Right lobe of liver (tissue), 6 donors: ENCODE measurements at places on chromosomes 3 and 15.

GRCh38 chr3:143975554-143976152 is 4.0 kb downstream of the DIPK2A start:
- no peak for DNase-seq

- no peak for DNase-seq
Observed at GRCh38 chr3:109191421-109191820, 54.9 kb downstream of the C3orf85 start.

- DNase-seq: no peak
Observed at GRCh38 chr3:160224256-160224655, 966 bp upstream of the C3orf80 start.

DNA sequence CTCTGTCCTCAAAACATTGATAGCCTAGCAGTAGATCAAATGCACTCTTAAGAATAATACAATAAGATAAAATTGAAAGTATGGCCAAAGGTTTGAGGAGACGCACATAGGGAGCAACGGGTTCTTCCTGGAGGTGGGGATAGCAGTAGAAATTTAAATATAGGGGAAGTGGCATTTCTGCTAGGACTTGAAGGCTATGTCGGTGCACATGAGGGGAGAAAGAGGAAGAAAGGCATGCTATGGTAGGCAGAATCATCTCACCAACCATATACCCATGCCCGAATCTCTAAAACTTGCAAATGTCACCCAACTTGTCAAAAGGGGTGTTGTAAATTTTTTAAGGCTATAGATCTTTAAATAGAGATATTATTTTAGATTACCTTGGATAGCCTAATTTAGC is 735.1 kb upstream of the LMCD1 start:
- no peak for DNase-seq

GRCh38 chr3:42846685-42847522 is 28.8 kb downstream of the CYP8B1 start:
- DNase-seq: no peak

- DNase-seq: no peak
Observed at GRCh38 chr3:122025296-122025695, 3.2 kb upstream of the ILDR1 start.

DNA sequence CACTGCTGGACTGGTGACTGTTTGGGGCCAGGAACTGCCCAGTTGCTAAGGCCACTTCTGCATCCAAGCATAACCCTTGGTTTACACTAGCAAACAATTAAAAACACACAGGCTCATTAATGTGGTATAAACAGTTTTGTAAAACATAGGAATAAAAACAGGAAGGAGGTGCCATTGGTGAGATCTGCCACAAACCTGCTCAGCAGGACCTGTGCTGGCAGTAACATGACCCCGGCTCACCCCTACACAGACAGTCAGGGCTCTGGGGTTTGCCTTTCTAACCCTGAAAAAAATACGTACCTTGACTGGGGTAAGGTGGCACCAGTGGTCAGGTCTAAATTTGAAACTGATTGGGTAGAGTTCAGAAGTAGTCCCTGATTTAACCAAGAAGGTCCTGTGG is 76.2 kb downstream of the ATP1B3 start:
- DNase-seq: no peak
